ENCODE measurements at places on chromosomes 16 and 17.

GRCh38 chr16:68396481-68396880 is 51.8 kb downstream of the SMPD3 start:
- no peak for DNase-seq

DNA sequence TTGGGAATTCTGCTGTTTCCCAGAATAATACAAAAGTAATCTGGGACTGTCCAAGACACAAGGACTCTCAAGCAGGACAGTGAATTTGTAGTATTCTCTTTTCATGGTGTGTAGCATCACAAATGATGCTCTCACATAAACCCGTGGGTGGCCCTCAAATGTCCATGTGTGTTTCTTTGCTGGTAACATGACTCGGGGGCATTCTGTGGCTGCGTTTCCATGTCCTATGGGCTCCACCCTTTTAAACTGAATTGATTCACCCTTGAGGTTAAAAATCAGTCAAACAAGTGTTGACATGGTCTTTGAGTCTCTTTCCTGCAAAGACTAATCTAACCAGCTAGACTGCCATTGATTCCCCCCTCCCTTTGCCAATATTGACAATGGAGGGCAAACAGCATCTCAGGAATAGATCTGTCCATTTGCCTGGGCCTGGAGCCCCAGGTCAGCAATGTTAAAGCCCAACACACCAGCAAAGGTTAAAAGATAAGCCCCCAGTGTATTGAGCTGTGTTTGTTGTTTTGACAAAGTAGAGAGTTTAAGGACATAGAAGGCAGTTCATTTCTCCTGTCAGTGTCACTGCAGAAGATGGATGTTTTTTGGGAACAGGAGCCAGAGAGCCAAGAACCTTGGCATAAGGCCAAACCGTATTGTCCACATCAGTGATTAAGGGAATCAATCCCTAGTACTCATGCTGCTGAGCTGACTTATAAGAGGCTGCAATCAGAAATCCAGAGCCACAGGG is 117.1 kb upstream of the COX10 start:
- no peak for DNase-seq

DNA sequence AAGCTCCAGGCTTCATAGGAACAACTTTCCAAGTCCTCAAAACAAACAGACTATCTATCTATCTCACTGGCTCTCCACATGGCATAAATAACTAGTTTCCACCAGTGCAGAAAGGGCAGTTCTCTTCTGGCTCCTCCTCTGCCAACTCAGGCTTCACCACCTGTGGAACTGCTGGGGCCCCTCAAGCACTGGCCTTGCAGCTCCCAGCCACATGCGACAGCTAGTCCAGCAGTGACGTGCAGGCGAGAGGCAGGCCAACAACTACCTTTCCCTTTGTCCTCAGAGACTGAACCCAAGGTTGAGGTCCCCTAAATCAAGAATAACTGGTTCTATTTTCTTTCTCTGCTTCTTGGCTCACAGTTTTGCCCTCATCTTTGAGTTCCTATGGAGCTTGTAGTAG is 137.6 kb downstream of the AATF start:
- no peak for DNase-seq

GRCh38 chr16:59586331-59586730 is 852.2 kb upstream of the GOT2 start:
- no peak for DNase-seq

- DNase-seq: no peak
Measured at GRCh38 chr17:45867171-45867570, 22.5 kb downstream of the SPPL2C start.

DNA sequence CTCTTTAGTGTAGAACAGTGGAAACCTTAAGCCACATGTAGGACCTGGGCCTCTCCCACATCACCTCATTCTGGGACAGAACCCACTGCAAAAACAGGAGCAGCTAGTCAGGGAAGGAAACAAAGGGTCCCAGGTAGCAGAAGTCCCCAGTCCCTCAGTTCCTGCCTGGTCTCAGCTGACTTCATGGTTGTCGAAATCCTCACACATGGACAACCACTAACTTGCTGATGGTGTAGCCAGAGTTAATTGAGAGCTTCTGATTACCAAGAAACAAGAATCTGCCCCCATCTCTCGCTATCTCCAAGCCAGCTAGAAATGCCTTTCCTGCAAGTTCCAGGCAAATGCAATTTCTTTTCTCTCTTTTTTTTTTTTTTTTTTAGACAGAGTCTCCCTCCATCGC is 3.6 kb upstream of the ARL5C start:
- DNase-seq: no peak

DNA sequence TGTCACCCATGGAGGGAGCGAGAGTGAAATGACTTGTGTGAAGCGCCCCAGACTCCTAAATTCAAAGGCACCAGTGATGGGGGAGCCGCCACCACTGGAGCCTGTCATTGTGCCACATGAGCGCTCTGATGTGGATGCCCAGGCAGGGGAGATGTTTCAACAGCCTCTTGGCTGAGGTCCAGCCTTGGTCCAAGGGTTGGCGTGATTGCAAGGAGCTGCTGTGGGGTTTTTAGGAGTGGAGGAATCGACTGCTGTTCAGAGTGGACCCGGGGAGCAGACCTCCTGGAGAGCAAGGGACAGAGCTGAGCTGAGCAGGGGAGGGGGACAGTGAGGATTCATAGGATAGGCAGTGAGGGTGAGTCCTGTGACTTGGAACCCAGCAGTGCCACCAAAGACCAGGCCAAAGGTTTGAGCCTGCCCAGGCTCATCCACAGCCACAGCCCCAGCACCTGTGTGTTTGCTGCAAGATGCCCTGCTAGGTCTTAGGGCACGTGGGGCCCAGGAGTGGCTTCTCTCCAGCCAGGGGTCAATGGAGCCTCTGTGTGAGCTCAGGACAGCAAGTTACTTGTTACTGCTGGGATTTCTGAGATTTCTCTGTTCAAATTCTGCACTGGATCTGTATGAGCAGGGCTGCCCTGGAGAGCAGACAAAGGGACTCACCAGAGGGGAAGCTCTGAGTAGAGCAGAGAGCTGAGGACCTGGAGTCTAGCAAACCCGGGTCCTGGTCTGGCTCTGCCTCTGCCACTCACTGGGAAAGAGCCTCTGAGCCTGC is 20.3 kb downstream of the RHBDL3 start:
- DNase-seq: no peak

- no peak for DNase-seq
Measured at GRCh38 chr16:53085931-53086421, 31.2 kb downstream of the CHD9 start.

DNA sequence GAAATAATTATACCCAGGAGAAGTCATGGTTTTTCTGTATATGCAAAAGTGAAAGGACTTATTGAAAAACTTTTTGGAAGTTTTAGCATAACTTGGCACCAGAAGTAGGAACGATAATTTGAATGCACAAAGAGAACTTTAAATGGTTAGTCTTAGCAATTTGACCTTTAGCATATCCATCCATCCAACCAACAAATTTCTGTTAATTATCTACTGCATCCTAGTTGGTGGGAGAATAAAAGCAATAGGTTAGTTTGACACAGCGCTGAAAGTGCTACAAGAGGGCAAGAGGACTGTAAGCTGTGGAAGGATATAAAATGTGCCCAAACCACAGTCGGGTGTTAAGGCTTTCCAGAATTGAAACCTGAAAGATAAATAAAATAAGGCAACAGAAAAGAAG is 17.6 kb downstream of the SPAG9 start:
- DNase-seq: no peak

- no peak for DNase-seq
Measured at GRCh38 chr16:64417711-64418227, 704.1 kb downstream of the CDH11 start.

GRCh38 chr17:14201021-14201987 is 35.4 kb downstream of the CDRT15 start:
- DNase-seq: no peak

- no peak for DNase-seq
Measured at GRCh38 chr17:78458736-78459335, 80.4 kb downstream of the PGS1 start.

GRCh38 chr16:85307552-85308364 is 195.5 kb upstream of the CIBAR2 start:
- DNase-seq: no peak

- DNase-seq: no peak
Measured at GRCh38 chr17:1197379-1197778, 17.6 kb upstream of the ABR start.

DNA sequence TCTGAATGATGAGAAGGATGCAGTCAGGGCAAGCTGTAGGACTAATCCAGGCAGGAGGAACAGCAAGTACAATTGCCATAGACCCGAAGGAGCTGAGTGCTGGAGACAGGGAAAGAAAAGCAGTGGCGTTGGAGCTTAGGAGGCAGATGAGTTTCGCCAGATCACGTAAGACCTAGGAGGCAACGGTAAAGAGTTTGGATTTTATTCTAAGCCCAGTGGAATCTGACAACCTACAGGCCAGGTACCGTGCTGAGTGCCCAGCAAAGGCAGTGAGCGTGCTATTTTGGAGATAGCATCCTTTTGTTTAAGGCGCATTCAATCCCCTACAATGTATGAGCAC is 1.2 kb downstream of the USP43 start:
- no peak for DNase-seq

- DNase-seq: no peak
Measured at GRCh38 chr17:75697651-75698291, 23.5 kb upstream of the ITGB4 start.

- DNase-seq: no peak
Measured at GRCh38 chr16:54805648-54806047, 125.0 kb upstream of the IRX5 start.

GRCh38 chr16:31413943-31414342 is 14.2 kb downstream of the COX6A2 start:
- no peak for DNase-seq

- no peak for DNase-seq
Measured at GRCh38 chr17:68033636-68034451, 1.7 kb upstream of the KPNA2 start.

- DNase-seq: no peak
Measured at GRCh38 chr16:62079236-62079635, 43.0 kb upstream of the CDH8 start.

DNA sequence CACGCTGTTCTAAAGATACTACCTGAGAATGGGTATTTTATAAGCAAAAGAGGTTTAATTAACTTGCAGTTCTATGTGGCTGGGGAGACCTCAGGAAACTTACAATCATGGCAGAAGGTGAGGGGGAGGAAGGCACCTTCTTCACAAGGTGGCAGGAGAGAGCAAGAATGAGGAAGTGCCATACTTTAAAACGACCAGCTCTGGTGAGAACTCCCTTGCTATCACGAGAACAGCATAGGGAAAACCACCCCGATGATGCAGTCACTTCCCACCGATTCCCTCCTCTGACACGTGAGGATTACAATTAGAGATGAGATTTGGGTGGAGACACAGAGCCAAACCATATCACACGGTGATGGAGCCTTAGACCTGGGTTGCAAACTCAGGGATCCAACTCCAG is 317.5 kb upstream of the EEF2KMT start:
- DNase-seq: no peak

DNA sequence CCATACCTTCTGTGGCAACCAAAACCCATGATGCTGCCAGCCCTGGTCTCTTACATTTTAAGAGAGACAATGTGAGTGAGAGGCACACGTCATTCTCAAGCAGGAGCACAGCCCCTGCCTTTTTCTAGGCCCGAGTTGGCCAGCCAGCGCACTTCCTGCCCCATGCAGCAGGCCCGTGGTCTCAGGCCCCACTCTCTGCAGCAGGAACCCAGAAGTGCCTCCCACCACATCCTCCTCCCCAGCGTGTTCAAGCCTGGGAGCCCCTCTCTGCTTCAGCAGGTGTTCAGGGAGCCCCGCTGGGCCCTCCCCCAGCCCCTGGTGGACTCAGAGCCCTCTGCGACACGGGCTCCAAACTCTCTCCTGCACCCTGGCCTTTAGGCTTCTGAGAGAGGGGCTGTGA is 30.5 kb downstream of the ITGAE start:
- no peak for DNase-seq

- peak; percentile 89 for DNase-seq
Measured at GRCh38 chr16:69513180-69513966, 52.4 kb upstream of the NFAT5 start.

DNA sequence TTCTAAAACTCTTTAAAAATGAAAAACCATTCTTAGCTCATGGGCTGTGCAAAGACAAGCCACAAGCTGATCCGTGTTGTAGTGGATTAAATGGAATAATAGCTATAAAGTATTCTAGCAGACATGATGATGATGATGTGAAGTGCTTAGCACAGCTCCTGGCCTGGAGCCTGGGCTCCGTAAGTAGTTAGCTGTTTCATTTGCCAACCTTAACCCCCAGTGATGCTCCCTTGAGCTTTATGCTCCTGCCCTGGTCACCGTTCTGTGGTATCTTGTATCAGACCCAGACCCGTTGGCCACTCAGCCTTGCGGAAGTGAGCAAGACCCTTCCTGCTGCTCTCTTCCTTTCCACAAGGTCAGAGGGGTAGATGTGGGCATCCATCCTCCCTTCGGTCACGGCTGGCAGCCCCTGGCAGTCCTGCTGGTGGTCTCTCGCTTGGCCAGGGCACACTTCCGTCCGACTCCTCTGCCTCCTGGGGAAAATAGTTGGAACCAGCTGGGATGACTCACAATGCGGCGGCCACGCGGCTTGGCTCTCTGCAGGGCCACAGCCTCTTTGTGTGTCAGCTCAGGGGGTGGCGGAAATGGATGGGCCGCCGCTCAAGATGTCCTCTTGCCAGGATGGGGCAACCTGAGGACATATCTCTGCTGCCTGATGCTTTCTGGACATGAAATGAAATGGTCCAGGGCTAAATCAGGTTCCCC is 79.1 kb downstream of the GPR139 start:
- no peak for DNase-seq

DNA sequence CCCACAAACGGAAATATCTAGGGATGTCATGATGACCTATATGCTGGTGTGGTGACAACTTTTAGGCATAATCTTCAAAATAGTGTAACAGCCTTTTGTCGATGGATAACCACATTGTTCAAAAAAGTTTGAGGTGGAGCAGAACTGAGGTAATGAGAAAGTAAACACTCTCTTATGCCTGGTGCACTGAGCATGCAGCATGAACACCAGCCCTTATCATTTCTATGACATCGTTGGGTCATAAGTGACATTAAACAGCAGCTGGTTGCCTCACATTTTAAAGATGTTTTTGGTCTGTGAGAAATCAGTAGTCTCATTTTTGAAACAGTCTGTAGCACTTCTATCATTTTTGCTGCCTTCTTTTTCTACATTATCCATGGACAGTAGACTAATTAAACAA is 1.8 kb downstream of the KRT23 start:
- DNase-seq: no peak

GRCh38 chr17:80463784-80464400 is 12.5 kb downstream of the NPTX1 start:
- no peak for DNase-seq

All from keratinocyte (primary cell).